ENCODE measurements at places on chromosomes 3 and 15.

GRCh38 chr15:91152896-91153581, 53.0 kb downstream of the SV2B start:
- no peak for DNase-seq

- DNase-seq, result no peak
Measured at GRCh38 chr3:45572755-45573154, 21.8 kb upstream of the LIMD1 start.

GRCh38 chr15:71333839-71334238, 218.6 kb downstream of the THSD4 start:
- DNase-seq, result no peak

DNA sequence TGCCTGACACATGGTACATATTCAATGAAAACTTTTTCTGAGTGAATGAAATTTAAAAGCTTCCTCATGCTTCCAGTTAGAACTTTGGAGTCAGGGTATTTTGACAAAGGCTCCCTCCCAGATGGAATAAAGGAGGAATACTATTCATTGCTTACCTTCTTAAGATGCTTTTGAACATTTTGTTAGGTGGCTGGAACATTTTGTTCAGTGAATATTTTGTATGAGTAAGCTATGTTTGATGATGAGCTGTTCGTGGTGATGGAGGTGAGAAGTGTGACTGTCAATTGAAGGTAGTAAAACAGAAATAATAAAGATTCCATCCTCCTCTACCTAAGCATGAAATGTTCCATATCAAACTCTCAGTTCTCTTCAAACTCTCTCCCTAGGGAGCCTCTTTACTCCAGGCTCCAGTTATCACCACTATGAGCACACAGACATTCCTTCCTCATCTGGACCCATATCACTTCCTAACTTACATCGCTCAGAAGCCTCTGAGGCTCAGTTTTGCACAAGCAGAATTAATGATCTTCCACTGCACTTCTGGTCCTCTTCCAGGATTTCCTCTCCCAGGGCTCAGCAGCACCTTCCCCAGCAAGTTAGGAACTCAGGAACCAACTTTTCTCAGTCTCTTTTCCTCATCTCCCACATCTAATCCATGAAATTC, 2.5 kb upstream of the AQP9 start:
- DNase-seq, result no peak

GRCh38 chr3:194930377-194931204, 244.9 kb downstream of the FAM43A start:
- DNase-seq, result peak; percentile 34

GRCh38 chr15:67865331-67865730, 25.5 kb upstream of the RNU6-1 start:
- DNase-seq, result no peak
